SK-MEL-5 (cell line): ENCODE measurements at places on chromosomes 4 and X. TPM values are rescaled to one million over a fixed set of nuclear protein-coding genes. Genes with fewer than 3 reads are reported as not detected.

NIPAL1 gene
- total RNA-seq: 0.13 and 0.40 TPM in 2 replicates

PSAPL1 gene
- total RNA-seq: not detected in 2 replicates

ADGRL3 gene
- 0.08 and 1.0 TPM in 2 replicates for total RNA-seq

TIGD4 gene
- 1.8 and 2.1 TPM in 2 replicates for total RNA-seq

UGT2A3 gene
- not detected in 2 replicates for total RNA-seq

SHROOM3 gene
- 0.82 and 0.88 TPM in 2 replicates for total RNA-seq

SPANXN3 gene
- total RNA-seq: not detected in 2 replicates

ITGB1BP2 gene
- 0.32 and 0.59 TPM in 2 replicates for total RNA-seq

PPARGC1A gene
- 88.7 and 101 TPM in 2 replicates for total RNA-seq

HPSE gene
- 5.7 and 7.4 TPM in 2 replicates for total RNA-seq

ATP5ME gene
- 236 and 245 TPM in 2 replicates for total RNA-seq

KLB gene
- not detected in 2 replicates for total RNA-seq

SRPX gene
- 202 and 205 TPM in 2 replicates for total RNA-seq

UBQLN2 gene
- total RNA-seq: 4.8 and 5.3 TPM in 2 replicates

UGT2B10 gene
- not detected in 2 replicates for total RNA-seq

NPY1R gene
- not detected in 2 replicates for total RNA-seq

GPC4 gene
- 3.2 and 3.6 TPM in 2 replicates for total RNA-seq

BEX2 gene
- total RNA-seq: 3.7 and 4.6 TPM in 2 replicates

GPRASP3 gene
- 1.5 and 2.2 TPM in 2 replicates for total RNA-seq

EDA gene
- 0.98 and 1.1 TPM in 2 replicates for total RNA-seq
